T-helper 9 cell (primary cell): ENCODE measurements at places on chromosomes 2 and 18.

DNA sequence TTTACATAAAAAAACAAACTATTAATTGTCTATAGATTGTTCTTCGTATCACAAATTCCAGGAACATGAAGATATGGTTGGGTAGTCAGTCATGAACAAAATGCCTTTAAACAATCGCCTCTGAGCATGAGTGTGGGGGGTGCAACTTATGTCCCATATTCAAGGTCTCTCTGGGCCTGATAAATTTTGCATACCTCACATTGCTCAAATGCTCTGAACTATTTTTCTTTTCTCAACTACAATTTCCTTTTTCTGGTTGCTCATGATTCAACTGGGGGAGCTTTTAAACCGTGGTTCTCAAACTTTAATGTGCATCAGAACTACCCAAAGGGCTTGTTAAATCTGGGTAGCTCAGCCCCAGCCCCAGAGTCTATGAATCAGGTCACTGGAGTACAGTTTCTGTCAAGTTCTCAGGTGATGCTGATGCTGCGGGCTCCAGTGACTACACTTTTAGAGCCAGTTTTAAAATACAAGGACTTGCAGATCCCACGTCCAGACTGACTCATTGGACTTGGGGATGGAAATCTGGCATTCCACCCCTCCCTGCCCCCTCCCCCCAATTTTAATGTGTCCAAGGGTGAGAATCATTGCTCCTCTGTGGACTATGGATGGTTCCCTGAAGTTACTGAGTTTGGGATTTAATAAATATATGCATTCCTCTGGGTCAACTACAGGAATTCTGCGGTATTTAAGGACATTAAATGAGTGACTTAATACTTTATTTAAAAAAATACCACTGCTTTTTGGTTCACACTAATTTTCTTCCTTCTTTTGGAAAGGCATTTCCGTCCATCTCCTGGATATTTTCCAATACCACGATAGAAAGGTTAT lies 1.5 kb upstream of the GPD2 start:
- DNase-seq: no peak

DNA sequence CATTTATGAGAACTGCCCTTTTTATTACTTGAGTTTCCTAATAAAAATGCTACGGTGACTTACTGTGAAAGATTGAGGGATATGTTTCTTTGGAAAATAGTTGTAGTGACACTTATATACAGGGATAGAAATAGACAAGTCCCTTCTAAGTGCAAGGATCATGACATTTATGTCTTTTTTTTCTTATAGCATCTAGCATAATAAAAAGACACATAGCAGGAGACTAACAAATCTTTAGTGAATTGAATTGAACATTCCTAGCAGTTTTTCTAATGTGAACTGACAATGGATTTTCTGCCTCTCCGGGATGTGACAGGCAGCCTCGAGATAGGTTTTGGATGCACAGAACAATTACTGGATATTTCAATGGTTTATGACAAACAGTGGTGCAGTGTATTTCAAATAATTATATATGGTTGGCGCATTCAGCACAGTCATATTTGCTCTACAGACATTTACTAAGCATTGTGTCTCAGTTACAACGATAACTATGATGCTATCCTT lies 562.8 kb downstream of the ADCYAP1 start:
- no peak for DNase-seq

DNA sequence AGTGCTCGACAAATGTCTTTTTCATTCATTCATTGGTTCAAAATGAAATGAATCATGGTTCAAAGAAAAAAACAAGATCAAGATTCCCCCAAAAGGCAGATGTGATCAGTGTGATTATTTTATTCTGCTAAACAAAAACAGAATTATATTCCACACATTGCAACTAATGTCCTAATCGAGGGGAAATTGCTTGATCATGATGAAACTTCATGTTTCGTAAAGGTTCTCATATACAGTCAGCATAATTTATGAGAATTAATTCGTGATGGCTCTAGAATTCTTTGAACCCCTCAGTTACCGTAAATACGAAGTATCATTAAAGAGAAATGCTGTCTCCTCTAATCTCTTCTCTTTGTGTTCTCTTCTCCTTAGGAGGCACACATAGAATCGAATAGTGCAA lies 42.1 kb upstream of the MBOAT2 start:
- DNase-seq: no peak

GRCh38 chr2:46362667-46363012 lies 65.4 kb downstream of the EPAS1 start:
- no peak for DNase-seq

- no peak for DNase-seq
Measured at GRCh38 chr2:191325651-191326365, 80.6 kb downstream of the MYO1B start.

- no peak for DNase-seq
Measured at GRCh38 chr18:78330766-78331165, 648.9 kb upstream of the SALL3 start.

DNA sequence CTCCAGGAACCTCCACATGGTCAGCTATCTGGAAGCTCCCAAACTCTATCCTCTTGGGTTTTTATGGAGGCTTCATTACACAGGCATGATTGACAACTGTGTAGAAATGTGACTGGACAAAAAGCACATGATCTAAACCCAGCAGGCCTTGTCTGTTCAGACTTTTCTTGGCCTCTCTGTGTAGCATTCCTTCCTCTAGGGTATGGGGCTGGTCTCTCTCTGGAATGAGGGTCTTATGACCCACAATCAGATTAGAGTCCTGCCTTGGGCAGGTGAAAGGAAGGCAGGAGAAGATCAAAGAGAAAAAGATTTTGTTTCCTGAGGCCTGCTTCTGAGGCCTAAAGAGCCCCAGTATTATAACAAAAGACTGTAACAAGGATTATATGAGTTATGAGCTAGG lies 162.7 kb downstream of the SP3 start:
- DNase-seq: no peak

DNA sequence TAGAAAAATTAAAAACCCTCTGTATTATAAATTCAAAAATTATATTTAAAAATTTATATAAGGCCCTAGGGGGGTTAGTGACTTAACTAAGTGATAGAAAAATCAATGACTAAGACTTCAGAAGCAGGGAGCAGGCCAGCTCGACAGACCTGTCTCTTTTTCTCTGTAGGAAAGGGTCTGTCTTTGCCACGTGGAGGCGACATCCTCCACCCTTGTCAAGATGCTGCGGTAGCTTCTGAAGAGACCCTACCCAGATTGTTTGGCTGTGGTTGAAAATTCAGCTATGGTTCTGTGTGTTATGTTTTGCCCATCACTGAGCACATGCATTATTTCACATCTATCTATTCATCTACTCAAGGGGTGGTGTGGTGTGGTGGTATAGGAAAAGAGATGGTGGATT lies 8.2 kb upstream of the SLC4A3 start:
- DNase-seq: no peak

- DNase-seq: no peak
Measured at GRCh38 chr2:71736986-71737385, 283.6 kb downstream of the DYSF start.

DNA sequence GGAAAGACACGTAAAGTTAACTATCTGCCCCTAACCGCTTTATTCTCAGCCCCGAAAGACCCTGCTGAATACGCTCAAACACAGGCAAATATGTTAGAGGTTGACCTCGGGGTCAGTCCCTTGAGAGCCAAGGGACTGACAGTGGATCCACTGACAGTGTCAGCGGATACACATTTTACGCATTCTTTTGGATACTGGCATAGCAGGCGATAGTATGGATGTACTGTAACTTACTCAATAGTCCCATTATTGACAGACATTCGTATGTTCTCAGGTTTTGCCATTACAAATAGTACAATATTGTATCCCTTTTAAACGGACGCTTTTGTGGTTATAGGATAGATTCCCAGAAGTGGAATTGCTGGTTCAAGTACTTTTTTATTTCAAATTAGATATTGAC lies 13.4 kb downstream of the ATP6V1B1 start:
- DNase-seq: no peak

DNA sequence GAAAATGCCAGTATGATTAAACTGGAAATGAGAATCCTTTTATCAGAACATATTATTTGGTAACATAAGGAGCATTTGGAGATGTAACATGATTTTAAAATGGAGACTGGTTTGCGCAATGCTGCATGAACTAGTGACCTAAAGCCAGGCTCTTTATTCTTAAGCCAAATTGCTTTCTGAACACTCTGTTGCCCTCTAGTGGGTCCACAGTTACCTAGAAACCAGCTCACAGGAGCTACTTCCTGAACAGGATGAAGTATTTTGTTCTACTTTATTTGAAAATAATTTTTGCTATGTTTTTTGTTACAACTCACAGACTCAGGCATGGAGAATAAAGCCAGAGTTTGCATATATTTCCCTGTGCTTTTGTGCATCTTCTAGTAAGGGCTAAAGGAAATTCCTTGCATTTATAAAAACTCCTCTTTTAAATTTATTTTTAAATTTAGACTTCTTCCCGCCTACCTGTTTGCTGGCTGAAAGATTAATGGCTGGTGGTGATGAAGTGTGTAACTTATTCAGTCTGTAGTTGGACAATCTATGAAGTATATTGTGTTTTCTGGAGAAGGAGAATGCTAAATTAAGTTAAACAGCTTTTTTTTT lies 146.7 kb downstream of the PARD3B start:
- DNase-seq: no peak

DNA sequence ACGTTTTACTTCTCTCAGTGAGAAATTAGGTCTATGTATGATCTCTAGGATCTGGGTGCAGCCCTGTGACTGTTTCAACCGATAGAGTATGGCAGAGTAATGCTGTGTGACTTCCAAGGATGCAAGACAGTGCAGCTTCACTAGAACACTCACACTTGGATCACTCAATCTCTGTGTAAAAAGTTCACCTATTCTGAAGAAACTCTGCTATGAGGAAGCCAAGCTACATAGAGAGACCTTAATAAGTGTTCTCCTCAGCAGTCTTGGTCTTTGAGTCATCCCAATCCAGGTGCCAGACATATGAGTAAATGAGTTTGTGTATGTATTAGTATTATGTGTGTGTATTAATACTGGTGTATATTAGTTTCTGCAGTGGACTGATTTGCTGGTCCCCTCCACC lies 335.0 kb downstream of the NR4A2 start:
- DNase-seq: no peak

GRCh38 chr2:241649404-241649803 lies 11.9 kb downstream of the ATG4B start:
- DNase-seq: no peak

DNA sequence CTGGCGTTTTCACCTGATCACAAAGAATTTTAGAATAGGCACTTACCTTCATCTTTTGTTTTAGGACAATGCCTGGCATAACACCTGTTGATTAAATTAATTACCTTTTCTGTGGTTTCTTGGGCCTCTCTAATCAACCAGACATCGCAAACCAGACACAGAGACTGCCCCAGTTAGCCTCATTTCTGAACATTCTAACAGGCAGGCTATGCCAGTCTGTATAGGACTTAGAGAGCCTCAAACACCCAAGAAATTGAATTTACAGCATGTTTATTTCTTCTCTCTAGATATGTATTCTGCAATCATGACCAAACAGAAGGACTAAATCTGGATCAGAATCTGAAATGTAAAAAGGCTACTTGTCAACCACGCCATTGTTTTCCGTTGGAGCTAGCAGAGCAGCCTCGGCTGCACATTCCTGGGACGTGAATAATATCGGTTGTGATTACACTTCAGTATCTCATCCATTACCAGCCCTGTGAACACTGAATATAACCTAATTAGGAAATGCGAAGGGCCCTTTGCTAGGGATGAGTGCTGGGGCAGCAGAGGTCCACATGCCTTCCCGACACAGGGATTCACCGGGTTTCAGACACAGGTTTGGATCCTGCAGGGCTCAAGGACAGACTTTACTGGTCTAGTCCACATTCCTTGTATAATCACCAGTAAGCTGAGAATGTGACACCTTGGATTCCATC lies 17.5 kb upstream of the CDC42EP3 start:
- DNase-seq: no peak

DNA sequence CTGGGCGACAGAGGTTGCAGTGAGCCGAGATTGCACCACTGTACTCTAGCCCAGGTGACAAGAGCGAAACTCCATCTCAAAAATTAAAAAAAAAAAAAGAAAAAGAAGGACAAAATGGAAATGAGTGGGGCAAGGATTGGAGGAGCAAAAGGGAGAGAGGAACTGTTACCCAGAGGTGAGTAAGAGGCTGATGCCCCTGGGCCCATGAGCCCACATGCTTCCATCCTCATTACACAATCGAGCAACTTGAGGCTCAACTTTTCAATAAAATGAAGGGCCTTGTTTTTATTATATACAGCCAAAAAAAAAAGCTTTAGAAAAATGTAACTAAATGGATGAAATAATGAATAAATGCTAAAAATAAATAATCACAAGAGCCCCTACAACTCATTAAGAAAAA lies 91.7 kb upstream of the YWHAQ start:
- DNase-seq: no peak

- DNase-seq: no peak
Measured at GRCh38 chr2:8653485-8653884, 28.4 kb upstream of the ID2 start.

DNA sequence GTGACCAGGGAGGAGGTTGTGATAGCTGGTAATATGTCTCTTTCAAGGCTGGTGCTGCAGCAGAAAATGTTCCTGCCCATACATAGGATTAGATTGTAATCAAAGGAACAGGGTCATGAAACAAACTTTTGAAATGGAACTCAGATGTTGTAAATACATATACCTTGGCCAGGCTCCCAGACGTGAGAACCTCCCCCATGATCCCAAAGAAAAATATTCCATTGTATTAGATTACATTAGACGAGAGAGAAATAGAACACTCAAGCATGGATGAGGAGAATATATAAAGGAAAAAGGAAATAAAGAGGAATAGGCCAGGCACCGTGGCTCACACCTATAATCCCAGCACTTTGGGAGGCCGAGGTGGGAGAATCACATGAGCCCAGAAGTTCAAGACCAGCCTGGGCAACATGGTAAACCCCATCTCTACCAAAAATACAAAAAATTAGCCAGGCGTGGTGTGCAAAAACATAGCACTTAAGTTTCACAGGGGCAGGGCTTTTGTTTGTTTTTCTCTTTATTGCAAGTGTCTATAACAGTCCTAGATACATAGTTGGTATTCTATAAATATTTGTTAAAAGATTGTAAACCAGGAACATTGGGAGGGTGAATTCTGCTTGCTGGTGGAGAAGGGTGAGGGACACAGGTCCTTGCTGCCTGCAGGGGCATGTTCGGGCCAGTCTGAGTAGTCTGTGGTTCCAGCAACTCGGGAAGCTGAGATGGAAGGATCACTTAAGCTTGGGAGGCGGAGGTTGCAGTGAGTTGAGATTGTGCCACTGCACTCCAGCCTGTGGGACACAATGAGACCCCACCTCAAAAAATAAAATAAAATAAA lies 52.8 kb downstream of the RPL37A start:
- DNase-seq: no peak

GRCh38 chr2:24708537-24709152 lies 84.5 kb downstream of the PTRHD1 start:
- no peak for DNase-seq

DNA sequence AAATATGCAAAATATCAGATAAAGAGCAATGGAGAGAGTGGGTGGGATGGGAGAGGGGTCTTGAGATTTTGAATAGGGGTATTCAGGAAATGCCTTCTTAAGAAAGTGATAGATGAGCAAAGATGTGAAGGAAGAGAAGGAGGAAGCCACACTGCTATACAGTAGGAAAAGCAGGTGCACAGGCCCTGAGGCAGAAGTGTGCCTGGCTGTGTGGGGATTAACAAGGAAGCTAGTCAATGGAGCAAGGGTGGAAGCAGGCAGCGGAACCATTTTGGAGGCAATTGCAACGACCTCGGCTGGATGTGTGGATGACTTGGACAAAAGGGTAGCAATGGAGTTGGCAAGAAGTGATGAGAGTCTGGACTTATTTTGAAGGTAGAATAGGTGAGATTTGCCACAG lies 11.0 kb upstream of the CNGA3 start:
- DNase-seq: no peak

- DNase-seq: no peak
Measured at GRCh38 chr2:6564326-6564725, 301.4 kb downstream of the CMPK2 start.

- DNase-seq: no peak
Measured at GRCh38 chr2:39481611-39482010, 44.5 kb upstream of the MAP4K3 start.
